Thymus (tissue), 14 donors: ENCODE measurements at places on chromosomes 11 and 22.

GRCh38 chr11:12531020-12531419 is 143.2 kb upstream of the TEAD1 start:
- no peak for DNase-seq

- DNase-seq = no peak
Measured at GRCh38 chr11:120548682-120549209, 37.2 kb downstream of the GRIK4 start.

DNA sequence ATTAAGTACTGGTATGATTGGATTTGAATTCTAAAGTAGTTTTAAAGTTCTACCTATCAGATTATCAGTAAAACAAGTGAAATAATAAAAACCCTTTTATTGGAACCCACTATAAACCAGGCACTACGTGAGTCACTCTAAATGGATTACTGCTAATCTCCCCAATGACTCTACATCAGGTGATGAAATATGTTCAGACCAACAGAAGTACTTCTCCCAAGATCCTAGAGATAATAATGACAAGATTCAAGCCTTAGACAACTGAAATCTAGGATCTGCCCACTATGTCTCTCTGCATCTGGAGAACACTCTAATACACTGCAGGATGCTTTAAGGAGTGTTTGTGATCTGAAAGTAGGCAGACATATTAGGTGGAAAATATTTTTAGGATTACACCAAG is 652.1 kb upstream of the CHORDC1 start:
- DNase-seq = no peak

DNA sequence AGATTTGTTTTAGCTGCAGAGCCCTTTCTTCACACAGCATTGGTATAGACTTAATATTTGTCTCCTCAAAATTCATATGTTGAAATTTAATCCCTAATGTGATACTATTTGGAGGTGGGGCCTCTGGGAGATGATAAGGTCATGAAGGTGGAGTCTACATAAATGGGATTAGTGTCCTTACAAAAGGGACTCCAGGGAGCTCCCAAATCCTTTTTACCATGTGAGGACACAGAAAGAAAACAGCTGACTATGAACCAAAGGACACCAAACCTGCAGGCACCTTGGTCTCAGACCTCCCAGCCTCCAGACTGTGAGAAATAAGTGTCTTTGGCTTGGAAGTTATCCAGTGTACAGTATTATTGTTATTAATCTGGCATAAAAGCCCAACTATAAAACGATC is 10.2 kb downstream of the SLC35F2 start:
- DNase-seq = no peak

GRCh38 chr11:16310943-16311342 is 45.4 kb downstream of the SOX6 start:
- DNase-seq = no peak

GRCh38 chr22:19134874-19135273 is 3.8 kb downstream of the TSSK2 start:
- DNase-seq = no peak
